NCI-H748 treated with DMSO at 0.1 percent for 48 hours (cell line): ENCODE measurements at places on chromosomes 6 and 20.

DNA sequence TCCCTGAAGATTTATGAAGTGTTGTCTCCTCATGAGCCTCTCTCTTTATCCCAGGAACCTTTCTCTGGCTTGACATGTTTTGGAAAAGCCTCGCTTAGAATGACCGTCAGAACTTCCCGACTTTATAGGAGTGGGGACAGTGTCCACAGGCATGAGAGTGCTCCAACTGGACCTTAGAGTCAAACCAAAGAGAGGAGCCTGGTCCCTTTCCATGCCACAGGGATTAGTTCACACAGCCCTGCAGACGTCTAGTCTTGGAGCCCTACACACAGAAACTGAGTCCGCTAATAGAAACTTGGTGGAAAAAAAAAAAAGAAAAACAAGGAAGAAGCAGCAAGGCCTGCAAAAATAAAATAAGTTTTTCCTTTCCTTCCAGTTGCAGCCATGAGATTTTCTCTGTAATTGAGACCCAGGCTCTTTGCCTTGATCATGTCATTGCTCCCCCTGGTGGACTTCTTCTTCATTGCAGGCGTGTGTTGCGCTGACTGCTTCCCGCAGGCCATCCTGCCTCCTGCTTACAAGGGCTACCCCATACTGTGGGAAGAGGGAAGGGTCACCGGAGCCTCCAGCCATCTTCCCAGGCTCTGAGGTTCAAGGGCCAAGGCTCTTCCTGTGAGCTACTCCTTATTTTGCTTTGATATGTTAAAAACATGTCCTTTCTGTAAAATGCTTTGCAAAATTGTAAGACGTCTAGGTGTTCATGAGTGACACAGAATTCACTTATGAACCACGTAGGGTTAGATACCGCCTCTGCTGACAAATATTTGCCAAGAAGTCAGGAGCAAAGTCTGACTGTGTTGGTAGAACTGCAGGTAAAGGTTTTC lies 201.0 kb downstream of the UST start:
- peak; percentile 82 for DNase-seq

- no peak for DNase-seq
Observed at GRCh38 chr6:42314571-42315258, 97.1 kb upstream of the MRPS10 start.

DNA sequence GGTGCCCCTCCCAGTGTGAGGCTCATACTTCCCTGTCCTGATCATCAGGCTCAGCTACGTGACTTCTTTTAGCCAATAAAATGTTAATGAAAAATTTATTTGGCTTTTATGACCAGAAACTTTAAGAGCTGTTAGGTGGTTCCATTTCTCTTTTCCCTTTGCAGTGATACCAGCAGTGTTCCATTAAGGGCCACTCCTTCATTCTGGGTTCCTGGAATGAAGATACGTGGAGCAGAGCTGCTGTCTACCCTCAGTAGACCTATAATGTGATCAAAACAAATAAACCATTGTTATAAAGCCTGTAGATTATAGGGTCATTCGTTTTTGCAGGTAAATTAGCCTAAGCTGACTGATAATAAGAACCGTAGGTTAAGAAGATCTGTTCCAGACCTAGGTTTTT lies 228.0 kb downstream of the ZFAND3 start:
- no peak for DNase-seq

DNA sequence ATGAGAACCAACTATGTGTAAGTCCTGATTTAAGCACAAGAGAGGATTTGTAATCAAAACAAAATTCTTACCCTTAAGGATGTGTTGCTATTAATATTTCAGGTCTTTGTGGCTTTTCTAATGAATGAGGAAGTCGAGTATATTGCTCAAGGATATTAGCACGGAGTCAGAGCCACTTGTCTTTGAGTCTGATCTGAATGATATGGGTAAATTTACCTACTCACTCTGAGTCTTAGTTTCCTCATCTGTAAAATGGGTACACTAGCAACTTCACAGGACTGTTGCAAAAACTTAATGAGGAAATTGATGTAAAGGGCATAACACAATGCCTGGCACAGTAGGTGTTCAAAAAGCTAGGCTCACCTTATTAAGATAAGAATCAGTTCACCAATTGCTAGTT lies 30.0 kb upstream of the QKI start:
- no peak for DNase-seq

DNA sequence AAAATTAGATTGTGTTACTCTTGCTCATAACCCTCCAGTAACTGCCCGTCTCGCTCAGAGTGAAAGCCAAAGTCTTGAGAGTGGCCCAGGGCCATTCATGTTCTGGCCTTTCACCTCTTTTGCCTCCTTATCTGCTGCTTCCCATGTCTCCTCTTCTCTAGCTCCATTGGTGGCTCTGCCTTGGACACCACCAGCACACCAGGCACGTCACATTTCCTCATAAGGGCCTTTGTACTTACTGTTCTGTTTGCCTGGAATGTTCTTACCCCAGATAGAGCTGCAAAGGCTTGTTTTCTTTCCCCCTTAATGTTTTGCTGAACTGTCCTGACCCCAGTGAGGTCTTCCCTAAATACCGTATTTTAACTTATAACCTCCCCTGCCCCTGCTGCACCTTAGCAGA lies 29.3 kb downstream of the MCM8 start:
- no peak for DNase-seq

GRCh38 chr6:90136176-90136575 lies 160.5 kb downstream of the BACH2 start:
- DNase-seq, result no peak

DNA sequence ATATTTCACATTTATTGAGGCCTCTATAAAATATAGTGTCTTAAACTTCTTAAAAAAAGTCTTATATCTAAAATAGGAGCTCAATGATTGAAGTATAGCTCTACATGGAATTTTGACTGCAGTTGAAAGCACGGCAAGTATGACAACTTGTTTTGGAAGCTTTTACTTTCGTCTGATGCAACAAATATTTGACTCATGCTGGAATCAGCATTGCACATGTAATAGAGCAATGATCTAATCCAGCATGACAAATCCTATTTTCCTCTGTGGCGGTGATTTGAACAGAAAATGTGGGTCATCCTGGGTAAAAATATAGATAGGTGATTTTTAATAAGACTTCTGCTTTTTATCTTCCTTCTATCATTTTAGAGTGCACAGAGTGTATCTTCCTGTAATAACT lies 111.6 kb downstream of the TINAG start:
- DNase-seq, result no peak

DNA sequence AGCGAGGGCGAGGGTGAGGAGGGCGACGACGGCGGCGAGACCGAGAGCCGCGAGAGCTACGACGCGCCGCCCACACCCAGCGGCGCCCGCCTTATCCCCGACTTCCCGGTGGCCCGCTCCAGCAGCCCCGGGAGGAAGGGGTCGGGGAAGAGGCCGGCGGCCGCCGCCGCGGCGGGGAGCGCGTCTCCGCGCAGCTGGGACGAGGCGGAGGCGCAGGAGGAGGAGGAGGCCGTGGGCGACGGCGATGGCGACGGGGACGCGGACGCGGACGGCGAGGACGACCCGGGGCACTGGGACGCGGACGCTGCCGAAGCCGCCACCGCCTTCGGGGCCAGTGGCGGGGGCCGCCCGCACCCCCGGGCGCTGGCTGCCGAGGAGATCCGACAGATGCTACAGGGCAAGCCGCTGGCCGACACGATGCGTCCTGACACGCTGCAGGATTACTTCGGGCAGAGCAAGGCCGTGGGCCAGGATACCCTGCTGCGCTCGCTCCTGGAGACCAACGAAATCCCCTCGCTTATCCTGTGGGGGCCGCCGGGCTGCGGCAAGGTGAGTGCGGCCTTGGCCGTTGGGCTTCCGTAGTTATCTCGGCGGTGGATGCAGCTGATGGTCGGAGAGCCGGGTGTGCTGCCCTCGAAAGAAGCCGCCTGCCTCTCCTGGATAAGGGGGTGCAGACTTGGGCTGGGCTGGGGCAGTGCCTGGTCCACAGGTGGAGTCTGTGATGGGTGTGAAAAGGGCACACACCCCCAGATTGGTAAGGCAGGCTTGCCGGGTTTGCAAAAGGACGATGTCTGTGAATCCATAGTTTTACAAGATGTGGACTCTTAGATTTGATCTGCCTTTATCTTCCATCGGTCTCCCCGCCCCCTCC lies 938 bp downstream of the WRNIP1 start:
- DNase-seq, result no peak

- no peak for DNase-seq
Observed at GRCh38 chr20:19743640-19743995, 14.4 kb upstream of the RIN2 start.

DNA sequence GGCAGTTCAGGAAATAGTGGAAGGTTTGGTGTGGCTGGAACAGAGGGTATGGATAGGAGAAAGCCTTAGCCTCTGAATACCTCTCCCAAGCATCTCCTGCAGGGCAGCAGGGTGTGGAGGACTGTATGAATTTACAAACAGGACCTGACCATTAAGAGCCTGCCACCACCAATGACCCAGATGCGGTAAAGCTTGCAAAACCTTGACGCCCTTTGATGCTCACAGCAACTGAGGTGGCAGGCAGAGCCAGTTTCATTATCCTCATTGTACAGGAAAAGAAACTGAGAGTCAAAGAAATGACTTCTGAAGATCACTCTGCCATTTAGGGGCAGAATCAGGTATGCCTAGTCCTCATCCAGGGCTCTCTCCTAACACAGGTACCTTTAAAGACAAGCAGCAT lies 2.4 kb downstream of the HM13 start:
- DNase-seq, result no peak

GRCh38 chr20:5776077-5776476 lies 25.9 kb downstream of the SHLD1 start:
- no peak for DNase-seq

DNA sequence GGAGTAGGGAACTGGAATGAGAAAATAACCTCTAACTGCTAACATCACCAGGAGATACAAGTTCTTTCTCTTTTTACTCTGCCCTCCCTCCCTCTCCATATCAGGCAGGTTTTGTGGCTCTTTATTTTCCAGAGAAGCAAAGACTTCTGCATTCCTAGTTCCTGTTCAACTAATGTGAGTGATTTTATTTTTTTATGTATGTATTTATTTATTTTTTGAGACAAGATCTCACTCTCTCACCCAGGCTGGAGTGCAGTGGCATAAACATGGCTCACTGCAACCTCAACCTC lies 6.0 kb upstream of the IER3 start:
- DNase-seq, result no peak
